Fibroblast of skin of back (primary cell): ENCODE measurements at places on chromosomes 11 and 22.

- DNase-seq = peak; percentile 74
Observed at GRCh38 chr11:35304386-35304775, 115.0 kb downstream of the SLC1A2 start.

DNA sequence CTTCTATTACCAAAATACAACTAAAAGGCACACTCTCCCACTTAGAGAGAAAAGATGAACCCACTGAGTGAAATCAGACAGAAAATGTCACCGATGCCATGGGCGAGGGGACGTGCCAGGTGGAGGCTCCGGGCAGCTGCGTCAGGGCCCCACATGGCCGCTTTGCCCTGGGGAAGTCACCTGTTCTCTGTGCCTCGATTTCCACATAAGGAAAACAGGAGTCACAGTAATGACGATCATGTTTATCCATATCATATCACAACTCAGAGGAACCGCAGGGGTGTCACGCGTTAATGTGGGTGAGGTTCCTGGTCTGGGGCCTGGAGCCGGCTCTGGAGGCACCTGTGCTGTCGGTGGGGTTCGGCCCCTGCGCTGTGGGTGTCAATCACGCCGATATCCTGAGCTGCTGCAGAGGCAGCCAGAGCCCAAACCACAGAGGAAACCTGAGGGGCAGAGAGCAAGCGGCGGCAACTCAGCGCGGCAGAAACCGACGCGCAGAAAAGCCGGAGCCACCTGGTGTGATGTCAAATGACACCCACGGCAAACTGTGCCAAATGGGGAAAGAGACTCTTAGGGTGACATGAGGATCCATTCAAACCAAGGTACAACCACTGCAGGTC, 243.7 kb downstream of the BRD1 start:
- no peak for DNase-seq

DNA sequence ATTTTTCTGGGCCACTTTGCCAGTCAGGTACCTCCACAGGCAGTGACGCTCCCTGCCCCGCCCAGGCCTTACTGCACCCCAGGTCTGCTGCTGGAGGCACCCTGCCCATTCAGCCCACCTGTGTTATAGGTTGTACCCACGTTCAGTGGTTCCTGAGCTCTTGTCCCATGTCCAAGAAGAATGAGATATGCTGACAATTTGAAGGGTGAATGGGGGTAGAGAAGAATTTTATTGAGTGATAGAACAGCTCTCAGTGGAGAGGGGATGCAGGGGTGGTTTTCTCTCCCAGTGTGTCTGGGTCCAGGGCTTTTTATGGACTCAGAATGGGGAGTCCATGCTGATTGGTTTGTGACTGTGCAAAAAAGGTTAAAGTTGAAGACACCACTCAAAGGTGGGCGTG, 149.7 kb downstream of the LDLRAD3 start:
- DNase-seq = no peak

- DNase-seq = no peak
Observed at GRCh38 chr11:46686886-46687795, 13.3 kb downstream of the ARHGAP1 start.

- no peak for DNase-seq
Observed at GRCh38 chr11:48007677-48008076, 27.3 kb downstream of the PTPRJ start.

GRCh38 chr11:44970293-44970692, 19.6 kb upstream of the TP53I11 start:
- DNase-seq = no peak

- DNase-seq = no peak
Observed at GRCh38 chr11:85539740-85540139, 87.4 kb downstream of the DLG2 start.

GRCh38 chr11:33682019-33682418, 18.6 kb downstream of the C11orf91 start:
- DNase-seq = no peak

DNA sequence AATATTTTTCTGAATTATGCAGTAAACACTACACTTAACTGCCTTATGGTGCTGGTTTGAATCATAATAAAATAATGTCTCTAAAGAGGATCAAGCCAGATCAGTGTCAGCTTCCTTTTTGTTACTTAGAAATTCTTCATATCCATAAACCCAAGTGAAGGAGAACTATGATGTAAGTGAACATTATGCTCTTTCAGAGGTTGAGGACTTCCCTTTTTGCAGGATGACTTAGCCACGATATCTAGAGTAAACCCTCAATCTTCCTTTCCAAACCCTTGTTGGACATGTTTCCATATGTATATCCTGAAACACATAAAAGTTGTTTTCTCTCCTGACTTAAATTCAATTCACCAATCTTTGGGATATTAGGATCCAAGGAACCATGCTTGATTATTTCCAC, 19.1 kb downstream of the OR8D1 start:
- DNase-seq = no peak

DNA sequence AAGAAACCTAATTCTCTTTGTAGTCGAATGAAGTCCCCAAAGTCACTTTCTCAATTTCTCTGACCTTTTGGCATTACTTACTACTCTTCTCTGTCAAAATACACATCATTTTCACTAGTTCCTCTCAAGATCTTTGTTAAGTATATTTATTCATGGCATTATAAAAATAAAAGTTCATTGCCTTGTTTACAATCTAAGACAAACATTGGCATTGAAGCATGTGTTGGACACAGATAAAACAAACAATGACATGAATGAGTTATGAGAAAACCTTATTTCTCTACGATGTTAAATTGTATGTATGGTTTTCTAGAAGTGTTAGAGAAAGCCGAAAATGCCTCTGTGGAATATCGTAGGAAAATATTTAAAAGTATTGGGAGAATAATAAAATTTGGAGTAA, 8.6 kb upstream of the OR51G1 start:
- no peak for DNase-seq

DNA sequence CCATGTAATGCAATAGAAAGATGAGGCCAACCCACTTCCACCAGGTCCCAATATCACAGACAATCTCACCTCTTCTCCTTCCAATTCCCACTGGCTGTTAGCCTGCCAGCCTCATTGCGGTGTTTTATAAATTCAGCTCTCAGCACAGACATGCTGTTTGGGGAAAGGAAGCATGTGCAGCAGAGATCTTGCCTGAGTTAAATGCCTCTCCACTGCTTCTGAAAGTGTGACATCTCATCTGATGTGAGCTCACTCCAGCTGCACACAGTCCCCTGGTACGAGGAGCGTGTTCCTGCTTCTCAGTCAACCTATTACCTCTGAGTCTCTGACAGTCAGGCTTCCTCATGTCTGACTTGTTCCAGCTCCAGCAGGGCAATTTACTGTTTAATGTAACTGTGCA, 122.7 kb upstream of the GUCY1A2 start:
- DNase-seq = no peak

GRCh38 chr11:8257003-8257664, 6.5 kb downstream of the LMO1 start:
- DNase-seq = no peak

- DNase-seq = no peak
Observed at GRCh38 chr11:102382384-102382783, 35.4 kb downstream of the BIRC2 start.

- no peak for DNase-seq
Observed at GRCh38 chr11:61008971-61009370, 37.5 kb downstream of the CD6 start.

GRCh38 chr11:28274216-28274615, 166.0 kb downstream of the METTL15 start:
- no peak for DNase-seq

GRCh38 chr11:78192911-78193351, 4.2 kb downstream of the USP35 start:
- DNase-seq = no peak

DNA sequence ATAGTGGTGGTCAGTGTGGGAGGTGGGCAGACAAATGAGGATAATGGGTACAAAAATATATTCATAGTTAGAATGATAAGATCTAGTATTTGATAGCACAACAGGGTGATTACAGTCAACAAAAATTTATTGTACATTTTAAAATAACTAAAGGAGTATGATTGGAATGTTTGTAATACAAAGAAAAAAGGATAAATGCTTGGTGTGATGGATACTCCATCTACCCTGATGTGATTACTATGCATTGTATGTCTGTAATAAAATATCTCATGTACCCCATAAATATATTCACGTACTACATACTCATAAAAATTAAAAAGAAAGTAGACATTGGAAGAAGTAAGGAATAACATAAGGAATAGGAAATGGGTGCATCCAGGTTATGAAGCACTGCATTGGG, 15.4 kb downstream of the RRP8 start:
- DNase-seq = no peak

- peak; percentile 40 for DNase-seq
Observed at GRCh38 chr22:47333625-47334024, 571.2 kb downstream of the TBC1D22A start.

GRCh38 chr22:31625661-31626426, 36.2 kb downstream of the PISD start:
- DNase-seq = peak; percentile 45

GRCh38 chr11:11533751-11534150, 88.1 kb downstream of the GALNT18 start:
- DNase-seq = no peak

DNA sequence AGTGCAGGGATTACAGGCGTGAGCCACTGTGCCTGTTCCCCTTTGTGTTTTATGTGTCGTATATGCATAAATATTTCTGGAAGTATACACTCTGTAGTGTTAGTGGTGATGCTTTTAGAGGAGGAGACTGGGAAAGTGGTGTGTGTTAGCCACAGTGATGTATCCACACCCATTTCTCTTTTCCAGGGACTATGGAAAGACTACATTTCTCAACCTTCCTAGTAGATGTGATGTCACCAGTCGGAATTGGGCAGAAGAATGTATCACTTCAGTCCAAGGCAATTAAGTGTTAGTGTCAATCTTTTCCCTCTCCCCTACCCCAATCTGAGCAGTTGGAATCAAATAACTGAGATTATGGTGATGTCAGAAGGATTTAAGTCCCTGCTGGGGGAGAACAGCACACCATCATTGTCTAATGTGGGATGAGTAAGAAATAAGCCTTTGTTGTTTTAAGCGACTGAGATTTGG, 5.8 kb upstream of the ATG16L2 start:
- DNase-seq = peak; percentile 83

DNA sequence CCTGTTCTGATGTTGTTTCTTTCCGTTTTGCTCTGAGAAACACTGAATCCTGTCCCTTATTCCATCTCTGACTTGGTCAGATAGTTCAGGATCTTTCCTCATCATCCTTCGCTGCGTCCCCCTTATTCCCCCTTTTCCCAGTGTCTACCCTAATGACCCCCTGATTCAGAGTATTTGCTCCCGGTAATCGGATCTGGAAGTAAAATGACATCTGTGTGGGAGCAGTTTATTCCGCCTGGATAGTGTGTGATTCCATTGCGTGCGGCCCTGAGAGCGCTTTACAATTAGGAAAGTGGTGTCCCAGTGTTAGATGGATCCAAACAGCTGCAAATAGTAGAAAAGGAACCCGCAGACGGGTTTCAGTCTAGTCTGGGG, 606 bp downstream of the DRG1 start:
- DNase-seq = peak; percentile 11

DNA sequence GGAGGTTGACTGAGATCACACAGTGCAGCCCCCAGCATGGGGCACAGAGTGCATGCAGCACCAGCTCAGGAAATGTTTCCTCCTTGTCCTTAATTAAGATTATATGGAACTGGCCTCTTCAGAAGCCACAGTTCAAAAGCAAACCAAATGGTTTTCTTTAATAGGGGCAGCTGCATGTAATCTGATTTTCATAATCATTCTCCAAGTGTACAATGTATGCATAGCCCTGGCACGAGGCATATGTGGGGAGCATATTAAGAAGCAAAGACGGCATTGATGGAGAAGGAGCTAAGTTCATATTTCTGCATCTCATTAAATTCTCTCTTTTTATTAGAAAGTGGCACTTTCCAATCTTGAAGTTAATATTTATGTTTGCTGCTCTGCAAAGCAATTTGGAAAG, 9.9 kb upstream of the PARVB start:
- no peak for DNase-seq

DNA sequence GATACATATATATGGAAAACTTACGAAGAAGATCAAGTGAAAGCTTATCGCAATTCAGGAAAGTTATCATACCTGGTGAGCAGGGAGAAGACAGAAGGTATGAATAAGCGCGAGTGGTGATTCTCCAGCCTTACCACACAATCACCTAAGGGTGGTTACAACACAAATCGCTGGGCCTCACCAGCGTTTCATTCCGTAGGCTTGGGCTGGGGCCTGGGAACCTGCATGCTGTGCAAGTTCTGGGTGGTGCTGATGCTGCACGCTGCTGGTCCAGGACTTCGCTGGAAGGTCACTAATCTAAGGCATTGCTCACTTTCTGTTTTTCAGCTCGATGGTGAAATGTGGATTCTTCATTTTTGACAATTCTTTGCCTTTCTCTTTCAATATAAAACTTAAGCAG, 76.6 kb upstream of the SLC25A18 start:
- no peak for DNase-seq

GRCh38 chr11:44138980-44139379, 43.5 kb downstream of the EXT2 start:
- no peak for DNase-seq

- DNase-seq = no peak
Observed at GRCh38 chr22:49253656-49254055, 574.0 kb downstream of the BRD1 start.

GRCh38 chr11:95585752-95586077, 203.9 kb downstream of the FAM76B start:
- DNase-seq = no peak

GRCh38 chr11:57155400-57155799, 26.4 kb upstream of the LRRC55 start:
- DNase-seq = no peak
